CD4-positive, alpha-beta memory T cell (primary cell): ENCODE measurements at places on chromosomes 3 and 15.

- DNase-seq: no peak
Measured at GRCh38 chr3:55059027-55059629, 131.3 kb upstream of the LRTM1 start.

GRCh38 chr3:77039606-77040171, at the start of gene ROBO2:
Gene ROBO2 (plus strand): TSS chr3:77040099. CDS start chr3:77040786, 687 bp downstream.
- no peak for DNase-seq

DNA sequence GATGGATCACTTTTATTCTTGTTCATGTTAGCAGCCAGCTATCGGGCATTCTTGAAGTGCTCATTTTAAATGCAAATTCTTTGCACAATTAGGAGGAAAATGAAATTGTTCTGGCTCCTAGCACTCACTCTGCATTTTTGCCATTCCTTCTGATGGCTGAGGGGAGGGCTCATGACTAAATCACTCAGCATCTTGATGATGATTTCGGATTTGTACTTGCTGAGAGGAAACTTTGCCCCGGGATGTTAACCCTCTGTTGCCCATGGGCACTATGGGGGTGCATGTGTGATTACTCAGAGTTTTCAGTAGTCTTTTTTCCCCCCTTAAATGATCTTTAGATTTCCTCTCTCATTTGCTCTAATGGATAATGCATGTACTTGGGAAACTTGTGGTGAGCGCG, 299.6 kb upstream of the C2CD4B start:
- DNase-seq: no peak

- no peak for DNase-seq
Measured at GRCh38 chr15:97009031-97009431, 678.5 kb downstream of the NR2F2 start.

DNA sequence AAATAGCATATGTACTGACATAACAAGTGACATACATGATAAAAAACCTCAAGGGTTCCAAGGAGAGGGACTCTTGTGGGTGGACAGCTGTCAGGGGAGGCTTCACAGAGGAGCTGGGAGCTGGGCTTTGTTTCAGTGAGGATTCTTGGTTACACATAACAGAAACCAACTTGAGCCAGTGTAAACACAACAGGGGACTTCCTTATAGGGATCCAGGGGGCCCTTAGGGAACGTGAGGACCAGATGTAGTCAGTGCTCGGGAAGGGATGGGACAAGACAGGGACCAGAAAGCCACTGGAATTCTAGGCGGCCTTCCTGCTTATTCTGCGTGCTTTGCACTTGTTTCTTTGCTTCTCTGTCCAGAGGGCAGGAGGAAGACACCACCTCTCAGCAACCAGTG, 34.9 kb downstream of the SNAPC5 start:
- DNase-seq: no peak

GRCh38 chr3:129034642-129035041, 25.9 kb upstream of the GP9 start:
- DNase-seq: no peak

GRCh38 chr3:73827725-73828211, 203.0 kb upstream of the PDZRN3 start:
- no peak for DNase-seq

GRCh38 chr3:163939926-163940325, 1138.4 kb downstream of the SI start:
- DNase-seq: no peak

GRCh38 chr15:70820214-70820613, 33.7 kb downstream of the LARP6 start:
- DNase-seq: no peak

- DNase-seq: no peak
Measured at GRCh38 chr3:151109286-151109800, 23.9 kb downstream of the MED12L start.

DNA sequence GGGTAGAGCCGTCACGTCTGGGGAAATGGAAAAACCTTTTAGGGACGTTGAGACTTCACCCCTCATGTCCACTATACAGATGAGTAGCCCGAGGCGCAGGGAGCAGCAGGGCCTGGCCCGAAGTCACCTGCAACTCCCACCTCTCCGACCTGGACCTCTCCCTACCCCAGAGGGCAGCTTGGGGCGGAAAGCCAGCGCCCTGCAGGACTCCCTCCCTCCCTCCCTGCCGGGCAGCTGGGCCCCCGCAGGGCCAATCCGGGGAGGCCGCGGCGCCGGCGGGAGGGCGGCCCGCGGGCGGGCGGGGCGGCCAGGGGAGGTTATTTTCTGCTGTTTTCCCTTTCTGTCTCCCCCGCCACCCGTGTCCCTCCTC, 2.0 kb downstream of the WNT7A start:
- no peak for DNase-seq

DNA sequence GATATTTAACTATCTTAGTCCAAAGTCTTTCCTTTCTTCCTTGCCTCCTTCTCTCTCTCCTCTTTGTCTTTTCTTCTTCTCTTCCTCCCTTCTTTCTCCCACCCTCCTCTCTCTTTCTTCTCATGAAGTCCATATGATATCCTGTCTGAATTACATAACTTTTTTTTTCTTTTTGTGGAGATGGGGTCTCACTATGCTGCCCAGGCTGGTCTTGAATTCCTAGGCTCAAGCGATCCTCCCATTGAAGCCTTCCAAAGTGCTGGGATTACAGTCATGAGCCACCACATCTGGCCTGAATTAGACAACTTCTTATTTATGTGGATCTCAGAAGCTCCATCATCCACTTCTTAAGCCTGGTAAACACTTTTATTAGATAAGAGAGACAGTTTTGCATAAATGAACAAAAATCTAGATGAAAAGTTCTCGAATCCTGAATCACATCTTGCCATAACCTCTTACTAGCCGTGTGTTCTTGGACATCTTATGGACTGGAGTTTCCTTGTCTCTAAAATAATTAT, 206.5 kb downstream of the LPP start:
- DNase-seq: no peak

DNA sequence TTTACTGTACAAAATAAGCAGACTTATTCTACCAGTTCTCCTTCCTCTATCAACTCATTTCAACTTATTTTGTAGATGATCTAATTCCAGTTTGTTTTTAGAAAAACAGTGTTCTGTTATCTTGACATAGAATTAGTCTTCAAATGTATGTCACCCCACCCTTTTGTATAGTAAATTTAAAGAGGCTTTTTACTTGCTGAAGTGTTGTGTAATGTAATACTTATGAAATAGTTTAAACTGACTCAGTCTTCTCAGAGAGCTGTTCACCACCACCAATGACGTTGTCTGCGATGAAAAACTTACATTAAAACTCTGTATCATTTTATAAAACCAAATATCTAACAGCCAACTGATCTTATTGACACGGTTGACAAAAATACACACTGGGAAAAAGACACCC, 82.9 kb downstream of the RAP2B start:
- DNase-seq: no peak

- DNase-seq: no peak
Measured at GRCh38 chr3:14811684-14812083, 7.1 kb upstream of the FGD5 start.
